ENCODE measurements at places on chromosomes 1 and 21.
A peak's percentile ranks its signal among the peaks of the same experiment; 100 is the strongest.

DNA sequence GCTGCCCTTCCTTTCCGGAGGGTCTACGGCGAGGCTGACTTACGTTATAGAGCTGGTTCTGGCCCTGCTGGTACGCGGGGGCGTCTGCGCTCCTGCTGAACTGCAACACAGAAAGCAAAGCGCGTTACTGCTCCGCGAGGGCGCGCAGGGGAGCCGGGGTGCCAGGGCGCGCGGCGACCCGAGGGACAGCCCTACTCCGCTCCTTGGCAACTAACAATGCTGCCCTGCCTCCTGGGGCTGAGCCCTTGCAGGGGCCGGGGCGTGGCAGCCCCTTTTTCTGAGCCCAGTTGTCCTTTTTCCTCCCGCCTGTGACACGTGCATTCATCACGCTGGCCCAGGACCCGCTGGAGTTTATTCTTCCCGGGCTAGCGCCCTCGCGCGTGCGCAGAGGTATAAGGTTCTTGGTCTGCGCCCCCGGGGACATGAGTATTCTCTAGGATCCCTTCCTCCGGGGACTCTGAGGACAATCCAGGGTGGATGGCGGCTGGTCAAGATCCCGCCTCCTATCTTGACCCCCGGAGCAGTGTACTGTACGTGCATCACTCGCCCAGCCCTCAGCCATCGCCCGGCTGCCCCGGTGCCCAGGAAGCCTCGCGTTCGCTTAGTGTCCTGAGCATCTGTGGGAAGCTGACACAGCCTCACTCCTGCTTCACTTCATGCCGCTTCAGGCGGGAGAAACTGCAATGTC is 78.9 kb downstream of the CD247 start:
- peak; percentile 85 for DNase-seq

DNA sequence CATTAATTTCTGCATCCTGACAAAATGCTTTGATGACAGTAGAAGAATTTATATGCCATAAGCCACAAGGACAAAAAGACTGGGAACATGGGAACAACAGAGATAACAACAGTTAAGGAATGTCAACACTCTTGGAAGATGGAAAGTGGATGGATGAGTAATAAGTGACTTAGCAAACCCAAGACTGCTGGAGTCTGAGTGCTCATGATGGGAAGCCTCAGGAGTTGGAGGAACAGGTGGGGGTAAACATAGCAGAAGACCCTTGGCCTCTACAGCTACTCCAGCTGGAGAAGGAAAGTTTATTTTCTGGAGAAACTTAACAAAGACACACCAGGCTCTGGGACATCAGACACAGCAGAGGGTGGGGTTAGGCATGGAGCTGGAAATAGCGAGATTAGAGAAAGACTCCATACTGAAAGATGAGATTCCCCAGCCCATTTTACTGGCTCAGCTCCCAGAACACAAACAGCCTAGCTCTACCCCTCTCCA is 13.6 kb downstream of the G0S2 start:
- DNase-seq: no peak

- peak; percentile 99 for DNase-seq
Observed at GRCh38 chr1:156659988-156660751, 17.0 kb downstream of the NES start.

DNA sequence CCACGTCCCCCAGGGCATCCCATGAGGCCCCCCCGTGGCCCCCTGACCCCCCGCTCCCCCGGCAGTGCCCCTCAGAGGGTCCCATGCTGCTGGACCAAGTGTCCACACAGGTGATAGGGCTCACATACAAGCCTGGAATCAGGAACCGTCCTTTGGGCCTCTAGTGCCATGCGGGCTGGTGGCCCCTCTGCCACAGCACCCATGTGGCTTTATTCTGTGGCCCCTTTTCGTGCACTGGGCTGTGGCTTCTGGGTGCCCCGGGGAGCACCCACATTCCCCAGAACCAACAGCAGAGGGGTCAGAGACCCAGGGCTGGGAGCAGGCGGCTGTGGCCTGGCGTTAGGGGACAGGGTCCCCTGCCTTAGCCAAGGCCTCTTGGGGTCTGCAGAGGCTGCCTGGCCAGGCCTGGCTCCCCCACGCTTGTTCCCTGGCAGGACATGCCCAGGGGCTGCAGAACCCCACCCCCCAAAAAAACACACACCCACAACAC is 31.7 kb downstream of the SLC19A1 start:
- no peak for DNase-seq

DNA sequence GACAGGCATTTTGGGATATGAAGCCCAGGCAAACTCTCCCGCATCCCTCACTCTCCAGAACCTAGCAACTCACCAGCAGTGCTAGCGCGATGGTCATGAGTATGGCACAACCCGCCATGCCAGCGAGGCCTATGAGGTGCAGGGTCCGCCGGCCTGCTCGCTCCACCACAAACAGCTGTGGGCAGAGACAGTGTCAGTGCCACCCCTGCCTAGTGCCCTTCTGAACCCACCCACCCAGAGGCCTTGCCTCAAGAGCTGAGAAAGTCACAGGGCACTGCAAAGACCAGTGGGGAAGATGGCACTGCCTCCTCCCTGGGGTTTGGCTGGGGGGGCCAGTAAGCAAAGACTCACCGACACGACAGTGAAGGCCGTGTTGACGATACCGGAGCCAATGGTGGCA is 29.8 kb downstream of the SLC2A1 start:
- DNase-seq: no peak

- DNase-seq: no peak
Observed at GRCh38 chr1:110242731-110243130, 32.6 kb downstream of the KCNC4 start.

GRCh38 chr1:15231714-15232201 is 15.3 kb upstream of the FHAD1 start:
- no peak for DNase-seq

GRCh38 chr1:177914603-177915002 is 55.3 kb downstream of the SEC16B start:
- DNase-seq: no peak

All from GM23338 (cell line).